ENCODE measurements at places on chromosomes 4 and X. TPM values are rescaled to one million over a fixed set of nuclear protein-coding genes. Genes with fewer than 3 reads are reported as not detected.

The LRIT3 gene
- 0.18 TPM for total RNA-seq

The HDAC6 gene
- 76.7 TPM for total RNA-seq

The ZCCHC4 gene
- total RNA-seq: 8.5 TPM

The GCNA gene
- 3.2 TPM for total RNA-seq

The CYSLTR1 gene
- 5.8 TPM for total RNA-seq

The PAGE1 gene
- not detected for total RNA-seq

The ZNF157 gene
- 0.20 TPM for total RNA-seq

The PLK4 gene
- 4.7 TPM for total RNA-seq

The F8A2 gene
- total RNA-seq: not detected

The PCDH10 gene
- 0.92 TPM for total RNA-seq

The SSX3 gene
- not detected for total RNA-seq

The ADGRG4 gene
- 0.03 TPM for total RNA-seq

The COL4A5 gene
- total RNA-seq: 15.5 TPM

The RAB39B gene
- total RNA-seq: 0.67 TPM

The NDST3 gene
- total RNA-seq: 0.05 TPM

The CLIC2 gene
- total RNA-seq: 45.1 TPM

The GLRB gene
- total RNA-seq: 7.2 TPM

The PRSS12 gene
- 4.0 TPM for total RNA-seq

The MTMR8 gene
- total RNA-seq: 2.5 TPM

The PTTG2 gene
- total RNA-seq: not detected

The DAPP1 gene
- total RNA-seq: 4.1 TPM

The HTRA3 gene
- total RNA-seq: 18.3 TPM

The ACSL1 gene
- 270 TPM for total RNA-seq

The HSFX3 gene
- not detected for total RNA-seq

The AKAP14 gene
- total RNA-seq: 2.7 TPM
